ENCODE measurements at places on chromosomes 5 and 9.

GRCh38 chr5:175671013-175671412 lies 13.1 kb downstream of the HRH2 start:
- DNase-seq: no peak

DNA sequence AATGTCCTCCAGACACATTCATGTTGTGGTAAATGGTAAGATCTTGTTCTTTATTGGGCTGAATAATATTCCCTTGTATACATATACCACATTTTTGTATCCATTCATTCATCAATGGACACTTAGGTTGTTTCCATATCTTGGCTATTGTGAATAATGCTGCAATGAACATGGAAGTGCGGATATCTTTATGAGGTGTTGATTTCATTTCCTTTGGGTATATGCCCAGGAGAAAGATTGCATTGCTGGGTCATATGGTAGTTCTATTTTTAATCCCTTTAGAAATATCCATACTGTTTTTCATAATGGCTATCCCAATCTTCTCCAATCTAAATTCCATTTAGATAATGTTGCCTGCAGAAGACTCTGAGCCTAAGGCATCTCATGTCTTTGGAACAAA lies 78.0 kb upstream of the TNC start:
- DNase-seq: no peak

- DNase-seq: peak; percentile 45
Observed at GRCh38 chr9:97398999-97399758, 12.7 kb upstream of the TDRD7 start.

GRCh38 chr5:53820119-53820801 lies 259.8 kb downstream of the NDUFS4 start:
- no peak for DNase-seq

GRCh38 chr5:175444905-175445456 lies 999 bp upstream of the DRD1 start:
- DNase-seq: no peak

GRCh38 chr5:52895075-52895474 lies 94.1 kb upstream of the ITGA2 start:
- DNase-seq: no peak

- no peak for DNase-seq
Observed at GRCh38 chr5:123803359-123803758, 291.4 kb downstream of the CSNK1G3 start.

- DNase-seq: no peak
Observed at GRCh38 chr5:162434281-162434680, 366.7 kb downstream of the GABRG2 start.

GRCh38 chr9:35717132-35717870 lies 14.7 kb downstream of the TLN1 start:
- no peak for DNase-seq

- no peak for DNase-seq
Observed at GRCh38 chr5:119284031-119284430, 71.8 kb upstream of the TNFAIP8 start.

DNA sequence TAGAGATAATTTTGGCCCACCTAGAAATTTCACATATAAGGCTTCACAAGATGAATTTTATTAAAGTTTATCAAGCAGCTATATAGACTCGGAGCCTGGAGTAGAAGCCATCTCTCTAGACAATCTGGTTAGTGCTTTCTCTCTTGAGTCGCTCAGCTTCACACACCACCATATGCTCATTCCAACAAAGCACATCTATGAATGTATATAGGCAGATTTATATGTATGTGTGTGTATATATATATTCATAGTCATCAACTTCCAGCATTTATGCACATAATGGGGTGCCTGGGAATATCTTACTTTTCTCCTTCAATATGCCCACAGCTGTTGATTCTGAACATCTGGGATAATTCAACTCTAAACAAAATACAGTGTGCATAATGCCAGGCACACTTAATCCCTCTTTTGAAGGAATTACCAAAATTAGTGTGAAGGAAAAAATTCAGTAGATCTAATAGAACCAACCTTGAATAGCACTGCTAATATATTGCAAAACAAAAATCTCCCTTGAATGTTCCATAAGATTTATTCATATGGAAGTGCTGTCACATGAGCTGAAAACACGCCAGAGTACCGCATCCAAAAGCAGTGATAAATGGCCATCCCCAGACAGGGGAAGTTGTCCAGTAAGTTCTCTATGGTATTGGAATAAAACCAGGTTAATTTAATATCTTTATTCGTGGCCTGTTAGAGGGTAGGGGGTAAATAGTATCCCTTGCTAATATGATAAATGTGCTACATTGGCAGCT lies 56.0 kb upstream of the MOCS2 start:
- no peak for DNase-seq

DNA sequence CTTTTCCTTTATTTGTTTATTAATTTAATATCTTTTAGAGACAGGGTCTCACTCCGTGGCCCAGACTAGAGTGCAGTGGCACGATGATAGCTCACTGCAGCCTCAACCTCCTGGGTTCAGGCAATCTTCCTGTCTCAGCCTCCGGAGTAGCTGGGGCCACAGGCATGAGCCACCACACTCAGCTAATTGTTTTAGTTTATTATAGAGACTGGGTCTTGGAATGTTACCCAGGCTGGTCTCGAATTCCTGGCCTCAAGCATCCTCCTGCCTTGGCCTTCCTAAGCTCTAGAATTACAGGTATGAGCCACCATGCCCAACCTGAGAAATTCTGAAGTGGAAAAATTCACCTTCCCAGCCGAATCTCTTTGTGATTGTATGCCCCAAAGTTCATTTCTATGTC lies 139.4 kb upstream of the SLC12A2 start:
- no peak for DNase-seq

DNA sequence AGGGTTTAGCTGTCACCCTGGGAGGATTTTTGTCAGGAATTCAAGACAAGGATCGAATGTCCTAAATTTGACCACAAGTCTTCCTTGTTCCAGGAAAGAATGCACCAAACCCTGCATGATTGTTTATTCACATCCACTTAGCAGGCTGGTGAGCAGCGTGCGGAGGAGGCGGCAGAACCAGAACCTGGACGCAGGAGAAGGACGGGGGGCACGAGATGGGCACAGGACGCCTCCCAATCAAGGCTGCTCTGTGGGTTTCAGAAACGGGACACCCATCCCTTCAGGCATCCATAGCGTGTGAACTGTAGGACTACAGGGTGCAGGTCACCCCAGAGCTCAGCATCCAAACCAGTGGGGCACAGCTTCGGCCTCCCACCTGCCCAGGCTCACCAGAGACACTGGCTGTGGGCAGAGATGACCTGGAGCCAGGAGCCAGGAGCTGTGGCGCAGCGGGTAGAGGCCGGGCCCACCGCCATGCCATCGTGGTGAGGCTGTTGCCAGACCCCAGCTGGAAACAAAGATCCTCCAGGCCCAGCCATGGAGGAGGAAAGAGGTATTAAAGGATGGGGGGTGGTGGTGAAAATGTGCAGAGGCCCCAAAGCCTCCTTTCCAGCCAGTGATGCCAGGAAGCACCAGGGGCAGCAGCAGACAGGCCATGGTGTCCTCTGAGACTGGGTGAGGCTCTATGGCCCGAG lies 32.3 kb upstream of the ADAMTS2 start:
- DNase-seq: no peak

DNA sequence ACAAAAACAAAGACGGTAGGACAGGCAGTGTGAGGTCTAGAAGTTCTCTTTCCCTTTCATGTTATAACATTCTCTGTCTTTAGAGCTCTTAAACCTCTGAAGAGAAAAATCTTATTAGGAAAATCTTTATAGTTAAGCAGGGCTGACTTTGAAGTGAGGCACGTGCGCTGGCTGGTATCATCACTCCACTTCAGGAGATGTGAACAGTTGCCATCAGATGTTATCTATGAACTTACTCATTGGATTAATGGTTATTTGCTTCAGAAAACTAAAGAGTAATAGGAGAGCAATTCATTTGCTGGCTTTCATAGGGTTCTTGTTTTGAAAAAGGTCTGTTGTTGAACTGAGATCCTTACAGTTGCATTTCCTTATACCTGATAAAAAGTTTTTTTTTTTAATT lies 25.7 kb downstream of the LRRTM2 start:
- DNase-seq: no peak

DNA sequence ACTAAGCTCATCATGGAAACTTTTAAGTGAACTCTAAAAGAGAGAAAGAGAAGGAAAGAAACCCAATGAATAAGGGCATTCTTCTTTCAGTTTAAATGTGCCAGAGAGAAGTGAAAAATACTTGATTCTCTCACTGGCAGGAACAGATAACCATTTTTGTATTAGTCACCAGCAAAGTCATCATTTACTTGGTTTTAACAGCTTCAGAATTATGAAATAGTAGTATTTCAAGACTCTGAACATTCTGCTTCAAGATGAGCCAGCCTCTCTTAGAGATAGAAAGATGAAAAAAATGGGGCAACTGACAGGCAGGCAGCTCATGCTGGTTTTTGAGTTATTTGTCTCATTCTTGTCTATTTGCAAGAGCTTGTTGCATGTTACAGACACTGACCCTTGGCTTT lies 103.5 kb downstream of the GCNT1 start:
- DNase-seq: no peak

GRCh38 chr9:109181284-109181683 lies 14.2 kb upstream of the FRRS1L start:
- no peak for DNase-seq

DNA sequence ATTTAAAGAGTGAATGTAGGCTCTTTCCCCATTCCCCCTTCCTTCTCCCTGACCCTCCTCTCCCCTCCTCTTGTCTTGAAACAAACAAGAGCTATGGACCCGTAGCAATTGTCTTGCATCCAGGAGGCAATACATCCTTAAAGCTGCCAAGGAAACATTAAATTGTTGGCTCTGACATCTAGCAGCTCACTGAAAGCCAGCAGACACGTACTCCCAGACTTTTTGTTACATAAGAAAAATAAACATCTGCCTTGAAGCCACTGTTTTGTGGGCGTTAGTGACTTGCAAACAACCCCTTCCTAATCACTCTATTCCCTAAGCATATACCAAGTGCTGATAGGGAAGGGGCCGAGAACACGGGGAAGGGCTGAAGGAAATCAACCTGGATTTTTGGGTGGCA lies 8.6 kb downstream of the SLC45A2 start:
- DNase-seq: no peak

- no peak for DNase-seq
Observed at GRCh38 chr9:133067006-133067405, 5.2 kb downstream of the CEL start.

DNA sequence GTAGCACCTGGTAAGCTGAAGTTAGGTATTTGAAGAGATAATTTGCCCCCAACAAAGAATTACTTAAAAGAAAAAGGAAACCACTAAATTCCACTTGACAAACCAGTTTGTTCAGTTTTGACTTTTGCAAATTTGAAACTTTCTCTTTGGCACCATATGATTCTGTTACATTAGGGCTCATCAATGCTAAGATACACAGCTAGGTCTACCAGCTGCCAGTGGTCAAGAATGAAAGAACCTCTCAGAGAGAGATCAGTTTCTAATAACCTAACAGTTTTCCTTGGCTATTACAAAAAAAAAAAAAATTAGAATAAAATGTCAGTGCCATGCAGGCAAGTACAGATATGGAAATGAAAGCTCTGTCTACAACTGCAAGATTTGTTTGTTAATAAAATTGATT lies 92.3 kb downstream of the CAAP1 start:
- DNase-seq: no peak

GRCh38 chr9:99134893-99135341 lies 30.0 kb downstream of the TGFBR1 start:
- no peak for DNase-seq

DNA sequence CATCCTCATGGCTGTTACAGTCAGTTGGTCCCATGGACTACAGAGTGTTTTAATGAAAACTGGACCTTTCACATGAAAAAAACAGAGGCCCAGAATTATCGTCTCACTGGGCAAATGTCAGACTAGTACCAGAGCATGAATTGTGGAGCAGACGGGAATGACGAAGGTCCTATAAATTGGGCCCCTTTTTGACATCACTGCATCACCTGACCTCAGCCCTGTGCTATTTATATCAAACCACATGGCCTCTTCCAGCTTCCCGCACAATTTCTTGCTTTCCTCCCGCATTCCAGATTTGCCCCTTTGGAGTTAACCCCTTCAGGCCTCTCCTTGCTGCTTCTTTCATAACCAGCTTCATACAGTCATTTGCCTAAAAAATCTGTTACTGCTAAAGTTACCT lies 301.7 kb downstream of the ATPSCKMT start:
- no peak for DNase-seq

- no peak for DNase-seq
Observed at GRCh38 chr5:127353796-127354195, 63.2 kb downstream of the MEGF10 start.

GRCh38 chr5:98927242-98927988 lies 1.4 kb downstream of the CHD1 start:
- DNase-seq: peak; percentile 37

DNA sequence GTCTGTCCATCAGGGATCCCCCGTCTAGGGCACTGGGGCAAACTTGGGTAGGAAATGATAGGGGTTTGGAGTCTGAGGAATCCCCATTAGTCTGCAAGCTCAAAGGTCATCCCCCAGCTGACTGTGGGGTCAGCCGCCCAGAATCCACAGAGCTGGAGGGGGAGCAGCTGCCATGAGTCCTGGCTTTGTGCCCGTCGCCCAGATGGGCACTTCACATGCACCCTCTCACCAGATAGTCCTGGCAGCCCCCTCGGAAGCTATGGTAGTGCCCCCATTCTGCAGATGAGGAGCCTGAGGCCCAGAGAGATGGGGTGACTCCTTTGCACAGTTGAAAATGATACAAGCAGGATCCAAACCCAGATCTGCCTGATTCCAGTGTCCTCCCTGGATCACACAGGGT lies 35.7 kb upstream of the RPL26L1 start:
- no peak for DNase-seq

GRCh38 chr9:117411547-117411946 lies 3.3 kb downstream of the ASTN2 start:
- DNase-seq: no peak

- no peak for DNase-seq
Observed at GRCh38 chr9:96121136-96121535, 180.8 kb downstream of the HSD17B3 start.

GRCh38 chr9:22374051-22374450 lies 72.6 kb upstream of the DMRTA1 start:
- DNase-seq: no peak

DNA sequence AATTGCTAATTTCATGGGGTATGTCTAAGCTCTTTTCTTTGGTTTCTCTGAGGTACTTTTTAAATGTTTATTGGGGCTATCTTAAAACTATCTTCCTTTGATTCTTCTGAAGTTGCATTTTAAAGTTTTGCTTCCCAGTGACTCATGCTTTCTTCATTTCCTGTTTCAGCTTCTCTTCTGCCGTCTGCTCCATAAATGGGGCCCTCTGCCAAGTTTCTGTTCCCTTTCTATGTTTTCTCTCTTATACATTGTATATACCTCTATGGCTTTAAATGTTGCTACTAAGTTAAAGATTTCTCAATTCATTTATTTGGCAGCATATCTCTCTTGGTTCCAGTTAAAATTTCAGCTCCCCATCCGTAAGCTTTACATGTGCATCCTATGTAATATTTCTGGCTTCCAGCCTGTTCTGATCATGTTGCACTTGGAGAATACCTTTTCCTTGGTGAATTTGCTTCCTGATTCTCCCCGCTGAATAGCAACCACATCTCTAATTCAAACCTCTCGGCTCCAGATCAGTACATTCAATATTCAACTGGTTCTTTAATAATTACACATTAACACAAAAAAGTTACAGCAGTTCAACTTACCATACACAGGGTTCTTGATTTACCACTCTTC lies 125.3 kb downstream of the ST8SIA4 start:
- no peak for DNase-seq

All from stimulated activated CD8-positive, alpha-beta memory T cell treated with anti-CD3 and anti-CD28 coated beads, Interleukin-7, amount 100 ng/mL, for 1 hour (primary cell).